Kidney glomerular epithelial cell (primary cell): ENCODE measurements at places on chromosomes 11 and 22.

DNA sequence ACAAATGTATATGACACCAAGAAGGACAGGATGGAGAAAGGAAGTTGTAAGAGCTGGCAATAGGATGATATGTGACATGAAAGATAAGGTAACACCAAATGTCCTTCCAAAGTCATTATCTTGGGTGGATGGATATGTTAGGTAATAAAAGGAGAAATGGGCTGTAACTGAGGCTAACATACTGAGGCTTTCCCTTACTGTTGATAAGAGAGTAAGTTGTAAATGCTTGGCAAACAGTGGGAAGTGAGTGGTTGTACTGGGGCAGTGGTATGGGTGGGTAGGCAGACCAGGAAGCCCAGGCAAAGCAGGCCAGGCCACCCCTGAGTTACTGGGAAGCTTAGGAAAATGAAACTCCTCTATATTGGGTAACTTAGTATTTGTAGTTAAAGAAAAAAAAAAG, 73.7 kb downstream of the ARHGAP42 start:
- DNase-seq = no peak

GRCh38 chr11:47175746-47176327, 842 bp downstream of the ARFGAP2 start:
- DNase-seq = no peak

GRCh38 chr11:66106786-66107599, 36.9 kb downstream of the PACS1 start:
- peak; percentile 22 for DNase-seq

DNA sequence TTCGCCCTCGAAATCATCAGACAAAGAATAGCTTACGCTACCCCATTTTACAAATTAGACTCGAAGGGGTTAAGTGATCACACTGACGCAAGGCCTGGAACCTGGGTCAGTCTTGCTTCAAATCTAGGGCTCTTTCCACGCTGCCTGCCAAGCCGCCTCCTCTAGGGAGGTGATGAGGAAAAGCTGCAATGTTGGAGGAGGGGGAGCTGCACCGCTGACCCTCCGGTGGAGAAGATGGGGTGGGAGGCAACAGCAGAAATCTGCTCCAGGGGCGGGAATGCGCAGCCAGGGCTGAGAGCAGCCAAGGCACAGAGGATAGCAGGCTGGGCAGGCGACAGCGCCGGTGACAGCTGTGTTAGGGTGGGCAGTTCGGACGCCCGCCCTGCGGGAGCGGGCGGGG, 595 bp downstream of the SYVN1 start:
- no peak for DNase-seq

GRCh38 chr11:117693344-117693743, 103.7 kb downstream of the DSCAML1 start:
- no peak for DNase-seq

DNA sequence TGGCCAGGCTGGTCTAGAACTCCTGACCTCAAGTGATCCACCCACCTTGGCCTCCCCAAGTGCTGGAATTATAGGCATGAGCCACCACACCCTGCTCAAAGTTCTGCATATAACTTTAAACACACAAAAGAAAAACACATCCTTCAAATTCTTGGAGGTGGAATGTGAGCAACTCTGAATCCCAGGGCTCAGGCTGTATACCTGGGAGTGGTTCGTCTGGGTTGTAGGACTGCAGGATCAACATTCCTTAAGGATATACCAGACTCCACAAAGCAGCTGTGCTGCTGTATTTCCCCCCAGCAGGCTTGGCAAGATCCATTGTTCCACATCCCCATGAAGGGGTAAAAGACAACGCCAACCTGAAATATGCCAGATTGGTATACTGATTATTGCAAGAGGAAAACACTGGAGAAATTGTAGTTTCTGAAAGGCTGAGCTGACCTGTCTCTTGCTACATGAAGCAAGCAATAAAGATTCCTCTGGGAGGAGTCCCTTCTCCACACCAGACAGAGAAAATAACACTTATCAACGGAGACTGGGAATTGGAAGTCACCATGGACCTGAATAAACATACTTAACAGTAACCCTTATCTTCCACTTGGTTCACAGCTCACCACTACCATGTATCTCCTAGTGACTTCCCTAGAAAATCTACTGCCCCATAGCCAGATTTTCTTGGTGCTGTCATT, 12.2 kb upstream of the RPS3 start:
- peak; percentile 21 for DNase-seq

DNA sequence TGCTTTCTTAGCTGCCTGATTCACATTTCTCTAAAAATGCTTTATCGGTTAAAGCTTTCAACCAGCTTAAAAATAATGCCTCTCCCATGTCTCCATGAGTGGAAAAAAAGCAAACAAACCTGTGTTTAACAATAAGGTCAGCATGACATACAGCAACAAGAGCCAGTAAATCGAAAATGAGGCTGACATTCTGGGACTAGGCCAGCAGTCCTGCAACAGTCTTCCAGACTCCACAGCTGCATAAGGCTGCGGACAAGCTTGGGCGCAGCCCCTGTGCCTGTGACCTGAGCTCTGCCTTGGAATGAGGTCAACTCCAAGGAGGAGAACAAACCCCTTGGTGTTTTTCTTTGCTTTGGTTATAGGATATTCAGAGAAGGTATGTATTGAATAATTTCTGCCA, 95.5 kb downstream of the PGR start:
- DNase-seq = no peak

- DNase-seq = no peak
These were observed 9.1 kb downstream of the LINC01488 start for GRCh38 chr11:69490516-69490915.

- no peak for DNase-seq
These were observed 228.2 kb upstream of the DDI1 start for GRCh38 chr11:103808252-103808651.

DNA sequence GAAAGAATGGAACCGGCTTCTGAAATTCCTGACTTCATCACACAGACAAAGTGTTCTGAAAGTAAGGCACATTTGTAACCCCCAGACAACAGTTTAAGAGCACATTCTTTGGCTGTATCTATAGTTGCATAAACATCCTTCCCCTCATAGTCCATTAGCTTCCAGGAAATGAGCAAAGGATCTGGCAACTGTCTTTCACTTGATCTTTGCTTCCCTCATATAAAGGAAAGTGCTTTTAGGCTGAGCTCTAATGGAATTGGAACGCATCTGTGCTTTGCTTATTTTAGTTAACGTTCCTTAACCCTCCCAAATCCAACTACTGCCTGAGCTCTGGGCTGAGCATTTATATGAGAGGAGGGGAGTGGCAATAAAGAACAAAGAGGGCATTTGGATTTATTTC, 76.9 kb upstream of the API5 start:
- no peak for DNase-seq

DNA sequence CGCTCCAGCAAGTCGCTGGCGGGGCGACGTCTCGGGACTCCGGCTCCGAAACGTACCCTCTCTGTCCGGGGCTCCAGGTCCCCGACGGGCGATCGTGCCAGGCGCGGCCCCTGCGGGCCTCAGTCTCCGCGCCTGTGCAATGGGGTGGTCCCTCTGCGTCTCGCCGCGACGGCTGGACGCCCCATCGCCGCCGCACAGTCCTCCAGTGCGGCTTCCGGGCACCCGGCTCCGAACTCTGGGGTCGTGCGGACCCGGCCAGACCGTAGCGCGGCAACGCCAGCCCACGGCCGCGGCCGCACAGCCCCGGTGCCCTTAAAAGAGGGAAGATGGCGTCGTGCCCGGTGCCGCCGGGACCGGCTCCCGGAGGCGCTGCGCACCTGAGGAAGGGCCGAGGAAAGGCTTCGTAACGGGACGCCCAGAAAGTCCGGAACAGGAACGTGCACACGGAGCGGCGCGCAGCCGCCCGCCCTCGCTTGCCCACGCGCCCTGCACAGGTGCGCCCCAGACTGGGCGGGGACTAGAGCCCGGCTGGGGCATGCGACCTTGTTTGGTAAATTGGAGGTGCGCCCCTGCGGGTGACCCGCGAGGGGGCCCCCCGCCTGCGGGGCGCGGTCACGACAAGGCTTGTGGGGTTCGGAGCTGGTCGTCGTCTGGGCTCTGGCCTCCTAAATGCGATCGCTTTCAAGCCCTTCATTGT, 525 bp downstream of the BIK start:
- no peak for DNase-seq

DNA sequence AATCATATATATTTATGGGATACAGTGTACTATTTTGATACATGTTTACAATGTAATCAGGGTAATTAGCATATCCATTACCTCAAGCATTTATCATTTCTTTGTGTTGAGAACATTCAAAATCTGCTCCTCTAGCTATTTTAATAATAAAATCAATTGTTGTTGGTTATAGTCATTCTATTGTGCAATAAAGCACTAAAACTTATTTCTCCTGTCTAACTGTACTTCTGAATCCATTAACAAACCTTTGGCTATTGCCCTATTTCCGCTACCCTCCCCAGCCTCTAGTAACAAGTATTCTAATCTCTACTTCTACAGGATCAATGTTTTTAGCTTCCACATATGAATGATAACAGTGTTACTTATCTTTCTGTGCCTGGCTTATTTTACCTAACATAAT, 15.3 kb upstream of the USP2 start:
- DNase-seq = no peak

GRCh38 chr11:60918251-60918938, 4.4 kb downstream of the TMEM109 start:
- no peak for DNase-seq

DNA sequence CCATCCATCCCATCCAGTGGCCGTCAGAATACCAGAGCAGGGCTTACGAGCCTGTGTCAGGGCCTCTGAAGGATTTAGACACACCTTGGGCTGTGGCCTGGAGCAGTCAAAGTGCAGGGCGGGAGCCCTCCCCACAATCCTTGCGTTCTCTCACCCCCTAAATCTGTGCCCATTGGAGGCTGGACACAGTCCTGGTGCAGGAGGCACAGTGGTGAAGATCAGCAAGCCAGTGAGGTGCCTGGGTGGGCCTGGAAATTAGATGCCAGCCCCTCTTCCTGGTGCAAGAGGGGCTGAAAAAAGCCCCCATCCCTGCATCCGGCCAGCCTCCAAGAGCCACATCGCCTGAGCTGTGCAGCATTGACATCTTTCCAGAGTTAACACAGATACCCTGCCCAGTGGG, 1045.8 kb downstream of the TBC1D22A start:
- no peak for DNase-seq
